Stimulated activated naive CD4-positive, alpha-beta T cell (primary cell): ENCODE measurements at places on chromosomes 13 and 19.

- DNase-seq = no peak
Measured at GRCh38 chr13:49655906-49656305, 27.6 kb downstream of the ARL11 start.

- no peak for DNase-seq
Measured at GRCh38 chr13:112767506-112768471, 78.0 kb downstream of the ATP11A start.

DNA sequence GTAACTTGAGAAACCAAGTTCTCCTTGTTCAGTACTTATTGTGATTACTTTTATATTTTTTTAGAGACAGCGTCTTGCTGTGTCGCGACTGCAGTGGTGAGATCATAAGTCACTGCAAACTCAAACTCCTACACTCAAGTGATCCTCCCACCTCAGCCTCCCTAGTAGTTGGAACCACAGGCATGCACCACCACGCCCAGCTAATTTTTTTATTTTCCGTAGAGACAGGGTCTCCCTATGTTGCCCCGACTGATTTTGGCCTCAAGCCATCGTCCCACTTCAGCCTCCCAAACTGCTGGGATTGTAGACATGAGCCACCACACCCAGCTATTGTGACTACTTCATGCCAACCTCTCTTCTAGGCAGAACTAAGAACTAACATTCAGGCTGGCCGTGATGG, 8.3 kb downstream of the C19orf53 start:
- no peak for DNase-seq

- DNase-seq = peak; percentile 81
Measured at GRCh38 chr19:50050406-50051227, 24.8 kb downstream of the ZNF473 start.

GRCh38 chr19:11587975-11588631, 9.2 kb upstream of the ZNF627 start:
- DNase-seq = no peak

DNA sequence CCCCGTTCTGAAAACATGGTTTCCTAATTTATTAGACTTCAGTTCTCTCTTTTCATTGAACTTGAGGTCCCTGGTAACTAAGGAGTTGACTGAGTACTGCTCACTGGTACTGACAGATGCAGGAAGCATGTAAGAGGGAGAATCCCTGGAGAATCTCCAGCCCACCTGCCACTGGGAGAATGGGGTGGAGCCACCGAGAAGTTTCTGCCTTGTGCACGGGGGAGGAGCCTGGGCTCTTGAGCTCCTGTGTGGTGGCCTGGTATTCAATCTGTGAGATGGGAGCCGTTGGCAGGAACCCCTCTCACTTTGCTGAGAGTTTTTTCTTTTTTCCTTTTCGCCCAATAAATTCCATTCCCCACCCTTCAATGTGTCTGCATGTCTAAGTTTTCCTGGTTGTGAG, 13.2 kb upstream of the AKAP11 start:
- DNase-seq = no peak
